ENCODE measurements at places on chromosomes 12 and 14.

GRCh38 chr12:46209914-46210872 is 58.6 kb downstream of the SLC38A1 start:
- DNase-seq: peak; percentile 27

GRCh38 chr12:11182529-11182928 is 4.2 kb downstream of the TAS2R42 start:
- no peak for DNase-seq

DNA sequence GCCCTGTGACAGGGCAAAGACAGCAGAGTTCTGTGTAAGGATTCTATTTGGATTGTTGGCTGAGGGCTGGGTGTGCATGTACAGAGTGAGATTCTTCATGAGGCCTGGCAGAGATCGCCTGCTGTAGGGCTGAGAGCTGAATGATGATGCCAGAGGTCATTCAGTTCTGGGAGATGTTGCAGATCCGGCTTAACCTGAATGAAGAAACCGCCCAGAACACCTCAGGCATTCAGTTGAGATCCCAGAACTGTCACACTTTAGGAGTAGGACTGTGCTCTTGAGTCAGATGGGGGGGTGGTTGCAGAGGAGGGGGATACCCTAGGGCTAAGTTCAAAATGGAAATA is 5.8 kb upstream of the EVL start:
- DNase-seq: no peak

DNA sequence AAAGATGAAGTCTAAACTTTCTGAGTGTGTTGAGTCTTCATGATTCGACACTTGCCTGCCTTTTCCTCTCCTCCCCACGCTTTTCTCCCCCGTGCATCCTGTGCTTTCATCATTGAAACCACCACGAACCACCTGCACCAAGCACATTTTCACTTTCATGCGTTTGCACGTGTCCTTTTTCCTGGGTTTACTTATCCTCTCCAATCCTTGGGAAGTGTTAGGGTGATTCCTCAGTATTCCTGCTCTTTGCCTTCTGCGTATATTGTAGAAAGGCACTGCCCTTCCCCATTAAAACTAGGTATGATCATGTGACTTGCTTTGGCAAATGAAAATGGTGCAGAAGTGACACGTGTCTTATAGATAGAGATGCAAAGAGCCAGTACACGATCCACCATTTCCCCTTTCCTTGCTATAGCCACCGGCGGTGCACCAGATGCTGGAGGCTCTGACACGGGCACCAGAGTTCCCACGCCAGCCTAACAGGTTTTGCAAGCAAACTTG is 106.6 kb downstream of the BRMS1L start:
- no peak for DNase-seq

Measured in effector memory CD8-positive, alpha-beta T cell (primary cell).